ENCODE measurements at places on chromosomes 4 and X. TPM values are rescaled to one million over a fixed set of nuclear protein-coding genes. Genes with fewer than 3 reads are reported as not detected.

DNA sequence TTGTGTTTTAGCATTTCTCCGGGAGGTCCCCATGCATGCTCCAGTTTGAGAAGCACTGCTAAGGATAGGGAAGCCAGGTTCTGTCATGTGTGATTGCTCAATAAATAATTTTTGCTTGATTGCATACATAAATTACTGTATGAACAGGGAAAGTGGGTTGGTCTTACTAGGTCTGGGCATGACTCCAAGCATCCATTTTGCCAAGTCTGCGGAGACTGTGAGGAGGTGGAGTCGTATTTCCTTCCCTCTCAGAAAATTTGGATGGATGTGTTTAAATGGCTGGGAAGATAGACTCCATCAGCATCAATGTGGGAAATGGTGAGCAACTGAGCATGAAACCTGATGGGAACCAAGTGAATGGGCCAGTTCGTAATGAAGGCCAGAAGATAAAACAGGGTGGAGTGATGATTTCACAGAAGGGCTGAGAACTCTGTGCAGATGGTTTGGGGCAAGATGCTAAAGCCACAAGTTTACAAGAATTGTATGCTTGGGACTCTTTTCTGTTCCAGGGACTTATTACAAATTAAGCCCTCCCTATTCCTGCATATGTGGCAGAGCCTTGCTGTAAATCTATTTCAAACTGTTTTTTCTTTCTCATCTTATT lies 84.1 kb downstream of the NHS start:
- no peaks in the 10 kb centered on the region for H3K27me3 ChIP-seq
- H3K27ac ChIP-seq = no peak overlapping the region
- no peaks in the 10 kb centered on the region for H3K4me1 ChIP-seq
- H3K36me3 ChIP-seq = no peaks in the 10 kb centered on the region
- H3K4me3 ChIP-seq = no peak overlapping the region
- no peak for DNase-seq

DNA sequence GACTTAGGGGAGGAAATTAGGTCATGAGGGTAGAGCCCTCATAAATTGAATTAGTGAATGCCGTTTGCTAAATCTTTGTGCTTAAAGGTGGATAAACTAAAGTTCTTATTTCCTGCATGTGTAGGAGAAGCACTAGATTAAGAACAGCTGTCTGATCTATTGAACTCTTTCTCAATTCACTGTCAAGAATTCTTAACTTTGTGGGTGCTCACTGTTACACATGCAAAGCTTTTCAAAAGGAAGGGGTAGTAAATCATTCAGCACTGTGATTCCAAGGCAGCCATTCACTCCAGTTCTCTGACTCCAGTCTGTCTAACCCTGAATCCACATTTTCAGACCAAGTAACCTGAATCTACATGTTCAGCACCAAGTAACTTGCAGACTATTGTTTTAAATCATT lies 1520.1 kb downstream of the PCDH18 start:
- H3K27ac ChIP-seq = no peak overlapping the region
- H3K27me3 ChIP-seq = no peaks in the 10 kb centered on the region

- no peak overlapping the region for H3K27ac ChIP-seq
- H3K4me3 ChIP-seq = no peak overlapping the region
- no peaks in the 10 kb centered on the region for H3K4me1 ChIP-seq
- DNase-seq = no peak
- H3K36me3 ChIP-seq = no peaks in the 10 kb centered on the region
These were observed 27.3 kb downstream of the OFD1 start for GRCh38 chrX:13761606-13762414.

GRCh38 chrX:13900351-13900750 lies 83.5 kb upstream of the GPM6B start:
- H3K27ac ChIP-seq = no peak overlapping the region
- peaks cover 4% of the 10 kb centered on the region for H3K4me1 ChIP-seq
- no peaks in the 10 kb centered on the region for H3K27me3 ChIP-seq
- H3K36me3 ChIP-seq = no peaks in the 10 kb centered on the region
- DNase-seq = no peak

DNA sequence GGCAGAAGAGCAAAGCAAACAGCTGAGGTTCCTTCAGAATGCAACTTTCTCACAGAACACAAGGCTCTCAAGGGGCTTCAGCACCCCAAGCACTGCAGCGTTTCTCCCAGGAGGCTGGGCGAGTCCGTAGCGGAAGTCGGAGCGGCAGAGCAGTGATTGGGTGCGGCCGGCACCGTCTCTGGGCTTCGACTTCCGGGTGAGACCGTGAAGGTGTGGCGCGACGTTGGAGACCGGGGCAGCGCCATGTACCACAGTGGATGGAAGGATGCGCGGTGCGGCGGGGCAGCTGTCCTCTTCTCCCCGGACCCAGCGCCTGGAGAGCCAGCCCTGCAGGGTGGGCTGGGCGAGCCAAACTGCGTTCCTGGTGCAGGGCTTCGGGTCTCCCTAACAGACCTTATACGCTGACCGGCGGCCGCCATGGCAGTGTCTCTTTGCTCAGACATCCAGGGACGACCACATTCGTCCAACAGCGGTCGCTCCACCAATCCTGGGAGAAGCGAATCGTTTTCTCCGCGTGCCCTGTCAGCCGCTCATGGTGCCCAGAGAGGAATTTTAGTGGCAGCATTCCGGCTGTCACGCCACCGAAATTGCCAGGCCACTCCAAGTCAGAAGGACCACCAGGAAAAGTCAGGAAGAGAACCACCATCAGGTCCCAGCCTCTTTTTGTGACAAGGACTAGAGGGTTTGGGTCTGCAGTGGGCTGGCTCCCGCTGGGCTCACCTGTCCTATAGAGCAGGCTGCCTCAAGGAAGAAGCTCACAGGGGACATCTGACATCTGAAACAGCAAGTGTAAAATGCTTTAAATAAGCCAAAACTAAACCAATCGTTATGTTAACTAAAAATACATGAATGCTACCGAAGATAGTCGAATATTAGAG lies 20.5 kb downstream of the TRIM61 start:
- peak; percentile 74 for DNase-seq
- peak overlapping the region; percentile 75 for H3K27ac ChIP-seq
- no peaks in the 10 kb centered on the region for H3K36me3 ChIP-seq
- no peaks in the 10 kb centered on the region for H3K4me1 ChIP-seq

DNA sequence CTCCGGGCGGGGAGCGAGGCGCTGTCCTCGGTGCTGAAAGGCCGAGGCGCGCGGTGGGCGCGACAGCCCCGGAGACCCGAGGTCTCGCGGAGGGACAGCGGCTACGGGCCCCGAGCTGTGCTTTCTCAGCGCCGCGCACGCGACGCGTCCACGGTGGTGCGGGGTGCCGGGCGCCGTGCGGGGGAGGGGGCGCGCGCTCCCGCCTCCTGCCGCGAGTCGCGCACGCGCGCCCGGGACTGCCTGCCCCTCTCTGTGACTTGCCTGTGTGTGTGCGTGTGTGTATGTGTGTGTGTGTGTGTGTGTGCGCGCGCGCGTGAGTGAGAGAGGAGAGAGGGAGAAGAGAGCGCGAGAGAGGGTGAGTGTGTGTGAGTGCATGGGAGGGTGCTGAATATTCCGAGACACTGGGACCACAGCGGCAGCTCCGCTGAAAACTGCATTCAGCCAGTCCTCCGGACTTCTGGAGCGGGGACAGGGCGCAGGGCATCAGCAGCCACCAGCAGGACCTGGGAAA lies at the start of gene GRIA2:
TSS of gene GRIA2 (plus strand) at position 358 of the 511 bp plus-strand sequence. CDS start 315 bp downstream, outside the sequence.
- H3K36me3 ChIP-seq = no peaks in the 10 kb centered on the region
- DNase-seq = peak; percentile 70
- H3K27ac ChIP-seq = no peak within 1 kb of the TSS
- peaks cover 5% of the 10 kb centered on the region for H3K4me1 ChIP-seq

- no peaks in the 10 kb centered on the region for H3K27me3 ChIP-seq
- no peaks in the 10 kb centered on the region for H3K36me3 ChIP-seq
- no peak for DNase-seq
- no peak overlapping the region for H3K4me3 ChIP-seq
- no peaks in the 10 kb centered on the region for H3K4me1 ChIP-seq
- H3K27ac ChIP-seq = no peak overlapping the region
These were observed 29.0 kb downstream of the CLOCK start for GRCh38 chr4:55517526-55518229.

GRCh38 chr4:134935320-134935719 lies 733.7 kb upstream of the PABPC4L start:
- no peaks in the 10 kb centered on the region for H3K4me1 ChIP-seq
- H3K27ac ChIP-seq = no peak overlapping the region
- H3K36me3 ChIP-seq = no peaks in the 10 kb centered on the region
- no peak overlapping the region for H3K4me3 ChIP-seq
- DNase-seq = no peak

DNA sequence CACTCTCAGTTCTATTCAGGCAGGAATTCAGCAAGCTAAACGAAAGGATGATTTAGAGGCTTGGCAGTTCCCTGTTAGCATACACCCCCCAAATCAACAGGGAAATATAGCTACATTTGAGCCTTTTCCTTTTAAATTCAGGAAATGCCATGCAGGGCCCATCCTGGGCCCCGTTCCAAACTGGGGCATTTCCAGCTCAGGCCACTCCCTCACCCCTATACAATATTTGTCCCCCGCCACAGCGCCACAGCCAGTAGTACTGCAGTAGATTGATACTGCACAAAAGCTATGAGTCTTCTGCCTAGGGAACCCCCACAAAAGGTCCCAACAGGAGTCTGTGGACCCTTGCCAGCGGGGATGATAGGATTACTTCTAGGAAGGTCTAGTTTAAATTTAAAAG lies 102.0 kb upstream of the MAPK10 start:
- H3K4me3 ChIP-seq = no peak overlapping the region
- H3K4me1 ChIP-seq = no peaks in the 10 kb centered on the region

- no peak for DNase-seq
- no peak overlapping the region for H3K27ac ChIP-seq
- H3K36me3 ChIP-seq = no peaks in the 10 kb centered on the region
- H3K4me1 ChIP-seq = no peaks in the 10 kb centered on the region
These were observed 17.7 kb upstream of the STX18 start for GRCh38 chr4:4559596-4559995.

DNA sequence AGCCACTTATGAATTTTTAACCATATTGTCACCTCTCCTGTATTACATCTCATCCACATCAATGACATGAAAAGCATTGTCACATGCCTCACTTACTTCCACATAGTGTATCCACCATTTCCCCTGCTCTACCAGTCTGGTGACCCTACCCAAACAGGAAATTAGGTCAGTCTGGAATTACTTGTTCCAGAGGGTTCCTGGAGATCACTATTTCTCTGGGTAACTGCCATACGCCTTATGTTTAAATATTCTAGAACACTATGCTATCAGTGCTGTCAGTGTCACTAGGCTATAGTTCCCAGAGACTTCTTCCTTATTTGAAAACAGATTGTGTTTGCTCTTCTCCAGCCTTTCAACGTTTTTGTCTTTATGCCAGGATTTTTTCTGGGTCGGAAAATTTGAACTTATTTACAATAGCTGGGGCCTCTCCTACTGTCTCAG lies 15.0 kb downstream of the SRPX2 start:
- peak overlapping the region; percentile 33 for H3K27ac ChIP-seq
- no peaks in the 10 kb centered on the region for H3K4me1 ChIP-seq
- H3K36me3 ChIP-seq = no peaks in the 10 kb centered on the region
- H3K27me3 ChIP-seq = peaks cover 39% of the 10 kb centered on the region
- H3K4me3 ChIP-seq = no peak overlapping the region
- no peak for DNase-seq

GRCh38 chrX:100973411-100973810 lies 3.9 kb downstream of the ARL13A start:
- peaks cover 7% of the 10 kb centered on the region for H3K27me3 ChIP-seq
- no peak overlapping the region for H3K27ac ChIP-seq
- H3K36me3 ChIP-seq = no peaks in the 10 kb centered on the region
- no peak for DNase-seq
- no peaks in the 10 kb centered on the region for H3K4me1 ChIP-seq

DNA sequence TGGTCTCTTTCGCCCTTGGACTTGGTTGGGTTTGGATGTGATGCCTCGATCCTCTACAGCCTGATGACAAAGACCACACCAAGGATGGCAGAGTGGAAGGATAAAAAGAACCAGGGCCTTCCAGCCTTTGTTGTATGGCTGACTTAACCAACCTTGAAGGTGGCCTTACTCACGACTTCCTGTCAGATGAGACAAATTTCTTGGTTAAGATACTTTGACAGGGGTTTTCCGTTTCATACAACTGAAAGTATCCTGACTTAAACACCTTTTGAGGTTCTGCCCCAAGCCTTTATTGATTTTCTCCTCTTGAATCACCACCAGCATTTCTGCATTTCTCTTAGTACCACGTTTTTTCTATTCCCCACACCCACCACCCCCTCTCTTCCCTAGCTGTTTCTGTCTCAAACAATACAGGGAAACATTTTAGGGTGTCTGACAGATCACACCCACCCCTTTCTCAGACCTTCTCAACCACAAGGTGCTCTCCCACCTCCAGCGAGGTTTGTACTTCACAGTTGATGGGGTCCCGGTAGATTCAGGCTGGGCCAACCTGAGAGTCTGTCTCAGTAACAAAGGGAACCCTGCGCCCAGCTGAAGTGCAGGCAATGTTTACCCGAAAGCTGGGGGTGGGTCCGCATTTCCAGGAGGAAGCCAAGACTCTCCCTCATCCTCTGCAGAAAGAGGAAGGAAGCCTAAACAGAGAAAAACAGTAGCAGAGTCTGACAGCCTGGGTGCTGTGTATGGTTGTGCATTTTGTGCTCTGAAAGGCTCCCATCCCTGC lies 5.0 kb upstream of the TSPAN5 start:
- no peak overlapping the region for H3K27ac ChIP-seq
- H3K4me3 ChIP-seq = no peak overlapping the region
- H3K36me3 ChIP-seq = no peaks in the 10 kb centered on the region
- no peaks in the 10 kb centered on the region for H3K27me3 ChIP-seq
- no peak for DNase-seq

- no peaks in the 10 kb centered on the region for H3K4me1 ChIP-seq
- H3K27me3 ChIP-seq = no peaks in the 10 kb centered on the region
- peak overlapping the region; percentile 57 for H3K4me3 ChIP-seq
- no peak for DNase-seq
- peak overlapping the region; percentile 81 for H3K27ac ChIP-seq
- H3K36me3 ChIP-seq = no peaks in the 10 kb centered on the region
These were observed 13.2 kb downstream of the RUFY3 start for GRCh38 chr4:70734971-70735370.

GRCh38 chrX:114611018-114611619 lies 27.2 kb downstream of the HTR2C start:
- H3K27me3 ChIP-seq = peaks cover 37% of the 10 kb centered on the region
- DNase-seq = no peak
- H3K4me1 ChIP-seq = no peaks in the 10 kb centered on the region
- H3K36me3 ChIP-seq = no peaks in the 10 kb centered on the region
- no peak overlapping the region for H3K4me3 ChIP-seq

DNA sequence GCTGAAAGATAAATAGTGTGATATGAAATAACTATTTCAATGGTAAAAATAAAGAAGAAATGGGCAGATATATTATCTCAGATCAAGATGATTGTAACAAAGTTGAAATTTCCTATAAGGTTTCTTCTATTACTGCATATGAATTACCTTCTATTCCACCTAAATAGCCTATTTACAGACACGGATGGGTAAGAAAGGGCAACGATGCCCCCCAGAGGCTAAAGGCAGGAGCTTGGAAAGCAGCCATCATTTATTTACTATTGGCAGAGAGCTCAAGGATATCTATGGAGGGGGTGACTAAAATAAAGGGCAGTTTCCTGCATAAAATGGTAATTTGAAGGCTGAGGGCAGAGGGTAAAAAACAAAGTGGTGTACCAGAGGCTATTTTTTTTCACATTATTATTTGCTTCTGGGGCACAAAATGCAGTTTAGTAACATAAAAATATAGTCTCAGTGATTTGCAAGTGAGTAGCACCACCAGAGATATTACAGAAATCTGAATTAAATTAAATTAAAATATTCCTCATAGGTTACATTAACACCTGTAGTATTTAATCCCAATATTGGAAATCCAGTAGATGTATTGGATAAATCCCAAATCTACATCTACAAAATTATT lies 123.1 kb downstream of the BTC start:
- no peak for DNase-seq

PNCK gene
- total RNA-seq = 1.3 TPM

FGG gene
- total RNA-seq = not detected

CCNG2 gene
- total RNA-seq = 74.1 TPM

VEGFC gene
- total RNA-seq = 17.0 TPM

SHROOM4 gene
- total RNA-seq = 12.5 TPM

Measured in breast epithelium (tissue), 4 donors.